Esophagus squamous epithelium (tissue), 5 donors: ENCODE measurements at places on chromosomes 1 and 21.

- no peak for DNase-seq
Measured at GRCh38 chr1:233473549-233474204, 140.2 kb upstream of the KCNK1 start.

GRCh38 chr1:97926017-97926708 is 5.3 kb upstream of the DPYD start:
- DNase-seq = no peak

GRCh38 chr1:170669586-170670530 is 5.9 kb downstream of the PRRX1 start:
- no peak for DNase-seq

DNA sequence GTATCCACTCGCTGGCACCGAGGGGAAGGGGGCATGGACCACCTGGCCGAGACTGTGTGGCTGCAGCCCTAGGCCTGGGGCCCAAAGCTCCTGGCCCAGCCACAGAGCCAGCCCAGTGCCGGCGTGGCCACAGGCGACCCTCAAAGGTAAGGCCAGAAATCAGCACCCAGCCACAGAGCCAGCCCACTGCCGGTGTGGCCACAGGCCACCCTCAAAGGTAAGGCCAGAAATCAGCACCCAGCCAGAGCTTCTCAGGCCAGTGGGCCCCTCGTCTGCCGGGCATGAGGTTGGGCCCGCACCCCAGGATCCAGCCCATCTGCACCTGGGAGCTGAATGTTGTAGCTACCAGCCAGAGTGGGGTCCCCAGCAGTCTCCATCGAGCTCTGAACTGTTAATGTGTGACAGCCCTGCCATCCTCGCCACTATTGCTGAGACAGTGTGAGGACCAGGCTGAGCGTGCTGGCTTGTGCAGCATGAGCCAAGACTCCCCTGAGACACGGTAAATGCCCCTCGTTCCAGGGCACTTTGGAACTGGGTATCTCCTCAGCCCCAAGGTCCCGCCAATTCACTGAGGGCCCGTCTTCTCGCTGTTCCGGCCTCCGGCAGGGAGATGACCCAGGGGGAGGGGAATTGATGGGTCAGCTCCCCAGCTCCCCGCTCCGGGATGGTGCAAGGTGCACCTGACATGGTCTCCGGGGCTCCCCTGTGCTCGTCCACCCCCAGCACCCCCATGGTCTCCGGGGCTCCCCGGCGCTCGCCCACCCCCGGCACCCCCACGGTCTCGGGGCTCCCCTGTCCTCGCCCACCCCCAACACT is 4.7 kb upstream of the FTCD start:
- DNase-seq = no peak

DNA sequence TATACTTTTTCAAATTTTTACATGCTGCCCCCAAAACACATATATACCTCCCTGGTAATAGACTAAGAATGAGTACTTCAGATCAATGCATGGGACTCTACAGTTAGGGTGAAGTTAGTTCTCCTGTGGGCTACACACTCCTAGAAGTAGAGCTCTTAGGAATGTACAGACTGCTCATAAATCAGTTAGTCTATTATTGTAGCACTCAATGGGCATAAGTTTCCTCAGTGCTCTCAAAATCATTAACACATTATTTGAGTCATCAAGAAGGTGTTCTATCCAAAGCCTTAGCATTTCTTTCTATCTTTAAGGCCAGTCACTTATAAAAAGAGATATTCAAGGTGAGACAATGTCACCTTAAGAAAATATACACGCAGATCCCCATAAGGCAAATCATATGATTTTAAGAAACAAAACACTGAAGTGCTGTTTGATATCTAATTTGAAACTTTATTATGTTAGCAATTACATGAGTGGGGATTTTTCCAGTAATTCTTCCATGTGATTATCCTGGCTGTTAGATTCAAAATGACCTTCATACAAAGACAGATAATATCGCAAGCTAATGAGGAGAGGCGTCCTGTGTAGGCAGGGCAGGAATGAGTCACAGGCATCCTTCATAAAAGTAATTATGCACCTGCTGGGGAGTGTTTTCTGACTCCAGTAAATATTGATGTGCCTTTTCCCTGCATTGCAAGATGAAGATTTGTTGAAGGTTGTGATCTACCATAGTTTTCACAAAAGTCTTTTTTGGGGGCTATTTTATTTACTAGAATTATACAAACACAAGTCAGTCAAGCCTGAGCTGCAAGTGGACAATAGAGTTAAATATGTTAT is 167.2 kb upstream of the ATP1B1 start:
- no peak for DNase-seq

DNA sequence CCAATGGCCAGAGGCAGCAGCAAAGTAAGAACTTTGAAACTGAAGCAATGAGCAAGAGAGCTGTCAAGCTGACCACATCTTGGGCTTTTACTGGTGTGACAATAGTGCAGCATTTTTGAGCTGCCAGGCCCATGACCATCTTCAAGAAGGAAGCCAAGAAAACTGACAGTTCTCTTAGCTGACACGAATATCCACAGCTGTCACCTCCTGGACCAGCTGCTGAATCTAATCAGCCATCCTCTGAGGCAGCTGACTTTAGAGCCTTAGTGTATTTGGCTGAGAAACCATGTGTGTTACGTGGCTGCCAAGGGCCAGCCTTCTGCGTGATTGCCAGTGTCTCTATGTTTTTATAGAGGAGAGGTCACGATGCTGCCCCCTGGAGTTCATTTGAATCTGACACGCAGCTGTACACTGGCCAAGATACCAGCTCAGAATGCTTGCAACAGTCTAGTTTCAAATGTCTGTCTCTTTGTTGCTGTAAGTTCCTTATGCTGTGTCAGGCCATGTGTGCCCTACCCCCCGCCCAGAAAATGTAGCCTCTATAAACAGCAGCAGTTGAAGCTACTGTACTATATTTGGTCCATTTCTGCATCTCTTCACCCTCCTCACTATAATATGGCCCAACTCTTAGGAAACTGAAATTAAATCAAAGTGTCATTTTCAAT is 39.7 kb downstream of the PALMD start:
- no peak for DNase-seq

- DNase-seq = no peak
Measured at GRCh38 chr1:220921971-220922635, 42.9 kb downstream of the HLX start.

GRCh38 chr1:184627007-184627341 is 127.7 kb downstream of the EDEM3 start:
- no peak for DNase-seq

GRCh38 chr1:219550201-219550600 is 62.7 kb downstream of the ZC3H11B start:
- no peak for DNase-seq

GRCh38 chr1:210239349-210240111 is 6.9 kb downstream of the SERTAD4 start:
- DNase-seq = no peak

- no peak for DNase-seq
Measured at GRCh38 chr1:228085287-228085951, 2.9 kb downstream of the ARF1 start.

GRCh38 chr1:181251713-181252075 is 163.2 kb downstream of the IER5 start:
- no peak for DNase-seq

- DNase-seq = no peak
Measured at GRCh38 chr1:95197616-95198252, 36.3 kb upstream of the RWDD3 start.

GRCh38 chr1:218439541-218440295 is 94.6 kb downstream of the TGFB2 start:
- DNase-seq = no peak

DNA sequence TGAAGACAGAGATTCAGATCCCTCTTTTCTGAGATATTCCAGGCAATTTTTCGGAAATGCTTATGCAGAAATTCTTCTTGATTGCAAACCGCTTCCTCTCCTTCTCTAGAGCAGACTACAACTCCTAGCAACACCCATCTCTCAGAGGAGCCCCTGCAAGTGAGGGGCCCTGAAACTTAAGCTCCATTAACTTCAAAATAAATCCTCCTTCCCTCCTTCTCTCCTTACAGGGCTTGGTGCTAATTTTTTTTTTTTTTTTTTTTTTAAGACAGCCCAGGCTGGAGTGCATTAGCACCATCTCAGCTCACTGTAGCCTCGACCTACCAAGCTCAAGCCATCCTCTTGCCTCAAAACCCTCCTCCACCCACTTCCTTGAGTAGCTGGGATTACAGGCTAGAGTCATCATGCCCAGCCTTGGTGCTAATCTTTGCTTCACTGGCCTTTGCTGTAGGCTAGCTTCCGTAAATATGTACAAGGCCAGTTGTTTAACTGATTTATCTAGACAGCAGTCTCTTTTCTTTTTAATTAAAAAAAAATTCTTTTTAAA is 30.2 kb upstream of the SFPQ start:
- no peak for DNase-seq

- no peak for DNase-seq
Measured at GRCh38 chr1:119294722-119295121, 73.9 kb upstream of the HAO2 start.

- no peak for DNase-seq
Measured at GRCh38 chr1:165647517-165647916, 16.5 kb downstream of the MGST3 start.

DNA sequence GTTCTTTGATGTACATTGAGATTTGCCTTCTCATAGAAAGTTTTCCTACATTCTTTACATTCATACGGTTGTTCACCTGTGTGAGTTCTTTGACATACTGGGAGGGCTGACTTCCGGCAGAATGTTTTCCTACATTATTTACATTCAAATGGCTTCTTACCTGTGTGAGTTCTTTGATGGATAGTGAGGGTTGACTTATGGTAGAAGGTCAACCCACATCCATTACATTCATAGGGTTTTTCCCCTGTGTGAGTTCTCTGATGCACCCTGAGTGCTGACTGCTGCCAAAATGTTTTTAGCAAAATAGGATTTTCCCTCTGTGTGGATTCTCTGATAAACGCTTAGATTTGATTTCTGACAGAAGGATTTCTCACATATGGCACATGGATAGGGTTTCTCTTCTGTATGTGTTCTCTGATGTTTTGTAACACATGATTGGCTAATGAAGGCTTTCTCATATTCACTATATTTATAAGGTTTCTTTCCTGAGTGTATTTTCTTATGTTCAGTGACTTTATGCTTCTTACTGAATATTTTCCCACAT is 37.7 kb downstream of the JMJD4 start:
- no peak for DNase-seq

DNA sequence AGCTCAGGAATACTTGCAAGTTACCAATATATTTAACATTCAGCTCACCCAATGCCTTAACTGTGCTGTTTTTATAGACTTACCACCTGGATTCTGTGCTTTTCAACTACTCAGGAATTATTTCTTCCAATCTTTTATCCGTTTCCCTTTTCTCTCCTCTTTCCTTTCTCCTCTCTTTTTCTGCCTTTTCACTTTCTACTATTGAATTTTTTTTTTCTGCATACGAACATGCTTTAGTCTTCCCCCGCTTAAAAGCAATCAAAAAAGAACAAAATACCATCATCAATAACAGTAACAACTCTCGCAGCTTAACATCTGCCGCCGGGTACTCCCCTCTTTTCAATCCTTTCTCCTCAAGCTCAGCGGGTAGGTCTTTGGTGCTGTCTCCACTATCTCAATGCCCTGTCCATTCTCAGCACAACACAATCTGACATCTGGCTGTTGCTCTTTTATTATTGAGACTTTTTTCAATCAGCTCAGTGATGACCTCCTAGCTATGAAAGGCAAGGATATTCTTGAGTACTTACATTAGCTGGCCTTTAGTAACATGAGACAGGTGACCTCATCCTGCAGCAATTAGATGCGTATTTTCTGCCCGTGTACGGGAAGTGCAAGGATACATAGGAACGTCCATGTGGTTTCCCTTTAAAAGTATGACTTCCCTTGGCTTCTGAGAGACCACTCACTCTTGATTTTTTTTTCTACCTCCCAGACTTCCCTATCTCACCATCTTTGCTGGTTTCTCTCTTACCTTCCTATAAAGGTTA is 40.2 kb upstream of the SIPA1L2 start:
- no peak for DNase-seq

DNA sequence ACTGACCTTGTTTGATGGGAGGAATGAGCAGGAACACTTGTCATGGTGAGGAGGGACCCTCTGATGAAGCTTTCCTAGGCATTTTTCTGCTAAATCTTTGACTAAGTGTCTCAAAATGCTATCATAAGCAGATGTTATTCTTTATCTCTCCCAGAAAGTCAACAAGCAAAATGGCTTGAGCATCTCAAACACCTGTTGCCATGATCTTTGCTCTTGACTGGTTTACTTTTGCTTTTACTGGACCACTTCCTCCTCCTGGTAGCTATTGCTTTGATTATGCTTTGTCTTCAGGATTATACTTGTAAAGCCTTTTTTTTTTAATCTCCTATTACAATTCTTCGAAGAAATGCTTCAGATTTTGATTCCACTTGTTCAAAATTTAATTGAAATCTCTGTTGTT is 157.4 kb downstream of the GPR52 start:
- no peak for DNase-seq

DNA sequence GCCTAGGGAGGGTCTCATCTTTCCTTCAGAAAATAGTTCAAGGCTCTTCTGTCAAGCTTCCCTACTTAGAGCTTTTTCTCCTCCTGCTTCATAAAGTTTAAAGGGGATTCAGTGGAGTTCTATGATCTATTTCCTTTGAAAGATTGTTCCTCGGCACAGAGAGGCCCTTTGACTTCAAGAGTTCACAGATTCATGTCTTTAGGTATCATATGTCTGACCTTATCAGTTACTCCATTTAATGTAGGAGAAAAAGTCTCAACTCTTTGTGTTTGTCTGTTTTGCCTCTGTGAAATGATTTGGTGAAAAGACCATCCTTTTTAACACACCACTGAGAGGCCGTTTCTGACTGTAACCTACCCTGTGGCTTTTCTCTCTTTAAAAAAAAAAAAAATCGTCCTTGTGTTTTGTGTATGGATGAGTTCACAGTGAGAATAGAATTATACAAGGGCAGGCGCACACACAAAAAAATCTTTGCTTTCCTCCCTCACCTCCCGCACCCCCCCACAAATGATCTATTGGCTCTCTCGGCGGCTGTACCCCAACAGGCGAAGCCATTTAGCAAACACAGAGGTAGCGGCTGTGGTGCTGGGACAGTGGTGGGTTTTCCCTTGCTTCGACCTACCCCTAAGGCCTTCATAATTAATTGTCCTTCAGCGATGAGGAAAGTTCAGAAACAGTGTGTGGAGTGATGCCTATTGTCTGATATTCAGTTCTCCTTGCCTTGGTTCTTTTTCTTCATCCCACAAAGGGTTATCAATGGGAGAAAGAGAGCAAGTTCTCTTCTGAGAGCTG is 29.6 kb downstream of the PROX1 start:
- no peak for DNase-seq

GRCh38 chr1:15303935-15304334 is 56.9 kb downstream of the FHAD1 start:
- DNase-seq = no peak

DNA sequence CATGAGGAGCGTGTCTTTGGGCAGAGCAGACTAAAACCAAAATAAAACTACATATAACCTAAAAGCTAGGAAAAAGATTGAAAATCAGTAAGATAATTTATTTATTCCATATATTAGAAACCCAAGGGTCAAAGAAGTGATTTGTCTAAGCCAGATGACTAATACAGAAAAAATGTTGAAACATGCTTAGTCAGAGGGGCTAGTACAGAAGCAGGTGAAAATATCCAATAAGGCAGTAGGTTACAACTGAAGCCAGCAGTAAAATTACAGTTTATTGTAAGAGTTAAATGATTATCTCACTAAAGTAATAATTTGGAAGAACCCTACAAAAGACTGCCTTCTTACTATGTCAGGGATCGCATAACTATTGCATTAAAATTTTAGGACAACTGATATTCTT is 1190.9 kb upstream of the PRMT6 start:
- DNase-seq = no peak
